ENCODE measurements at places on chromosomes 12 and 14.

- peak; percentile 56 for DNase-seq
Measured at GRCh38 chr14:73741876-73742519, 27.8 kb upstream of the PNMA1 start.

GRCh38 chr12:95989504-95990123, 6.5 kb downstream of the HAL start:
- DNase-seq, result no peak

- no peak for DNase-seq
Measured at GRCh38 chr12:77995436-77996167, 164.9 kb downstream of the NAV3 start.

GRCh38 chr14:52314595-52315354, 663 bp downstream of the PTGER2 start:
- no peak for DNase-seq

GRCh38 chr12:67590149-67590790, 58.3 kb upstream of the DYRK2 start:
- DNase-seq, result no peak

DNA sequence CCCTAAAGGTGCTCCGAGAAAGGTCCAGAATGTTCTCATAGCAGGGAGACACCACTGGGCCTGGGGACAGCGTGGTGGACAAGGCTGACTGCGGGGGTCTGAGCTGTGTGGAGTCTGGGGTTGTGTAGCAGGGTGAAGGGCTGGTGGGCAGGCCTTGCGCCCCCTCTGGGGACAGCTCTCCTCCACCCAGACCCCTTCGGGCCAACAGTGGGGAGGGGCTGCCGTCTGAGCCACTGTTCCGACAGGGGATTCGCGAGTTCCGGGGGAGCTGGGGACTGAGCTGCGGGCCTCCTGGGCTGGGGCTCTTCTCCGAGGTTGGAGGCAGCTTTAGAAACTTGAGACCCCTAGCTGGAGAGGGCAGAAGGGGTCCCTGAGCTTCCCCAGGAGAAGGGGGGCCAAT, 32.1 kb downstream of the NCKAP5L start:
- no peak for DNase-seq

- no peak for DNase-seq
Measured at GRCh38 chr14:33985242-33985641, 34.4 kb upstream of the EGLN3 start.

DNA sequence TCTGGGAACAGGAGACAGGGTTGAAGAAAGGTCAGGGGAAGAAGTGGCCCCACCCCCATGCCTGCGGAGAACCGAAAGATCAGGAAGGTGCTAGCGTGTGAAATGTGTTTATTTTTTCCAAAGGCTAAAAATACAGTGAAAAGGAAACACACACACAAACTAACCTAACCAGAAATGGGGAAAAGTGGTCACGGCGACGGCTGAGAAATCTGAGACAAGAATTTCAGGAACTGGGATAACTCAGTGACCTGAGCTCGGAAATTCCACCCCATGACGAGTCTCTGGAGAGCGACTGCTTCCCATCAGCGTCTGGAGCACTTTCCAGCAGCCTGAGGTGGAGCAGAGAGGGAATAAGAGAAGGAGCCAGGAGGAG, 16.6 kb upstream of the RND1 start:
- DNase-seq, result no peak

DNA sequence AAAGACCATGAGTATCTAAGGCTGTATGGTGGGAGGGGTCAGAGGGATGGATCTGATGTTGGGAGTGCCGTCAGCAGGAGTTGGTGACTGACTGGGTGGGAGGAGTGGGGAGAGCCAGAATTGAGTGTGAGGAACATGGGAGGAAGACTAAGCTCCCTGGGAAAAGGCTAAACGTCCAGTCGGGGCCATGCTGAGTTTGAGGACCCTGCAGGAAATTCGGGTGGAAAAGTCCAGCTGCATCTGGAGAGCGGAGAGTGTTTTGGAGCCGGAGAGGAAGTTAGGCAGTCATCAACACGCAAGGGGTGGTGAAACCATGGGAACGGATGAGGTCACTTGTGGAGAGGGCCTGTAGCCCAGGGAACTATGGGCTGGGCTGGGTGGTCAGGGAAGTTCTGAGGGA, 60.9 kb downstream of the ELK3 start:
- DNase-seq, result no peak

GRCh38 chr12:100339071-100339470, 17.8 kb upstream of the SLC17A8 start:
- DNase-seq, result no peak

GRCh38 chr14:90213099-90213748, 43.1 kb upstream of the PSMC1 start:
- no peak for DNase-seq

GRCh38 chr14:105144026-105144665, 24.4 kb downstream of the JAG2 start:
- no peak for DNase-seq

GRCh38 chr14:29222671-29223268, 456.2 kb downstream of the FOXG1 start:
- DNase-seq, result no peak
